ENCODE measurements at places on chromosomes 6 and 20.
A peak's percentile ranks its signal among the peaks of the same experiment; 100 is the strongest.

DNA sequence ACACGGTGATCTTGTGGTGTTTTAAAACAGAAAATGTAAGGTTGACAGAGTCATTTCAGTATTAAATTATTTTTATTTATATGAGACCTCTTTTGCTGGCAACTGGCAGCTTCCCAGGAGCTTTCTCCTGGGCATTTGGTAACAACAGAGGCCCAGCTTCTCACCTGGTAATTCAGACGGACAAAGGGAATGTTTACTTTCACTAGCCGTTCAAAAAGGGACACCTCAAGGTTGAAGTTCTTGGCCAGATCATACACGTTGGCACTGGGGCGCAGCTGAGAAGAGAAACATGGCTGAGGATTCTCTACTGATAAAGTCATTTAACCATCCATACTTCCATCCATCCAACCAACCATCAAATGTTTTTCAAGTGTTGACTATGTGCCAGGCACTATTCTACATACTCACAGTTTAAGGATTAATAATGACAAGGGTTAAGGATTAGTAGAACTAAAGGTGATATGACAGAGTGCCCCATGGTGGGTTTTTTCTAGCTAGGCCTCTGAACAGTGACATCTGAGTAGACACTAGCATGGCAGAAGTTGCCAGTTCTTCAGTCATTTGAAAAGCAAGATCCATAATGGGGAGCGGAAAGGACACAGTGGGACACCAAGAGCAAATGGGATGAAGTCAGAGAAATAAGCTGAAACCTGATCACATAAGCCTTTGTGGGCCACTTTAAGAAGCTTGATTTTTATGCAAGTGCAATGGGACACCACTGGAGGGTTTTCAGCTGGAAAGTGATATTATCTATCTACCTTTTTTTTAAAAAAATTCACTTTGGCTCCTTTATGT is 25.1 kb downstream of the ZNFX1 start:
- no peak for DNase-seq

DNA sequence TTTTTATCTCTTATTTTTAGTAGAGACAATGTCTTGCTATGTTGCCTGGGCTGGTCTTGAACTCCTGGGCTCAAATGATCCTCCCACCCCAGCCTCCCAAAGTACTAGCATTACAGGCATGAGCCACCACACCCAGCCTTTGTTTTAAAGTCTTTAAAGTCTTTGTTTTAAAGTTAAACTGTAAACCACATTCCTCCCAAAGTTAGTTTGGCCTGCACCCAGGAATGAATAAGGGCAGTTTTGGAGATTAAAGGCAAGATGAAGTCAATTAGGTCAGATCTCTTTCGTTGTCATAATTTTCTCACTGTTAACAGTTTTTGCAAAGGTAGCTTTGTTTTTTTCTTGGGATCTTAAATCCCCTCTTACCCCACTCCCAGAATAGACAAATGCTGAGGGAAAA is 63.8 kb downstream of the UBR2 start:
- no peak for DNase-seq

GRCh38 chr20:62779417-62779685 is 16.9 kb upstream of the MRGBP start:
- DNase-seq, result no peak

DNA sequence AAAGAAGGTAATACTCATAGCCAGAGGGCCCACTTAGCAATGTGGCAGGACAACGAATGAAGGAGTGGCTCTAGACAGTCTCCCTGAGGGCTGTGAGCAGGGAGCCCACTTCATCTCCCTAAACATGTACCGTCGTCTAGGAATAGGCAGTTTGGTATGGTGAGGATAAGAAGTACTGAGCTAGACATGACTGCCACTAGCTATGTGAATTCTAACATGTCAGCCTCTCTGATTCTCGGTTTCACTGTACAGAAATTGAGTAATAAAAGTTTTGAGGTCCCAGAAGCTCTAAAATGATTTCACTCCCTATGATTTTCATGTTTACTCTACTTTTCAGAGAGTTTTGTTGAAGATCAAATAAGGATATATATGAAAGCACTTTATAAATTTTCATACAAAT is 107.1 kb downstream of the AHI1 start:
- no peak for DNase-seq

GRCh38 chr6:87700397-87701343 is 1.4 kb downstream of the AKIRIN2 start:
- peak; percentile 60 for DNase-seq

GRCh38 chr6:22783931-22784330 is 214.6 kb downstream of the HDGFL1 start:
- no peak for DNase-seq

DNA sequence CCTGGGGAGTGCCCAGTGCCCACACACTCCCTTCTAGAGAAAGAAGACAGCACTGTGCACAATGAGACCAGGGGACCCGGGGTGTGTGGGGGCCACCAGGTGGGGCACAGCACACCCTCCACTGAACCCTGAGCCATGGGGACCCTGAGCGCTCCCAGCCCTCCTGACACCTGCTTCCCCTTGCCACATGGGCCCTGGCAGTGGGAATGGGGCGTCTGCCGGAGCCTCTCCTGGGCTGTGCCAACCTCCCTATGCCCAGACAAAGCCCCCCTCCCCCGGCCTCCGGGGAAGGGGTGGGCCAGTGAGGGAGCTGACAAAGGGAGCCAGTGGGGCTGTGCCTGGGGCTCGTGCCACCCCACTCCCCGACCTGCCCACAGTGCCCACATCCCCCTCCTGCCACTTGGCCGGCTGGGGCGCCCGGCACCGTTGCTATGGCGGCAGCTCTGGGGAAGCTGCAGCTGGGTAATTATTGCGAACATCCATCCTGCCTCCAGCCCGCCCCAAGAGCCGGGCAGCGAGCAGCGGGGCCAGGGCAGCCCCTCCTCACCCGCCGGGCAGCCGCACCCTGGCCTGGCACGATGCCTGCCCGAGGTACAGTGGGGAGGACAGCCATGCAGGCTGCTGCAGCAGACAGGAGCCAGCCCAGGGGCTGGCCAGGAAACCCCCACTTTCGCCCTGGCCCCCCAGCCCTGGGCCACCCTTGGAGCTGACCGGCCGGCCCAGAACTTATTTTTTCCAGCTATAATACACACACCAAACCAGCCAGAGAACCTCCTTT is 41.9 kb upstream of the NOL4L start:
- no peak for DNase-seq

- peak; percentile 97 for DNase-seq
Measured at GRCh38 chr6:166556863-166557322, 29.6 kb downstream of the RAMACL start.

GRCh38 chr6:22383016-22383415 is 86.2 kb upstream of the PRL start:
- no peak for DNase-seq

DNA sequence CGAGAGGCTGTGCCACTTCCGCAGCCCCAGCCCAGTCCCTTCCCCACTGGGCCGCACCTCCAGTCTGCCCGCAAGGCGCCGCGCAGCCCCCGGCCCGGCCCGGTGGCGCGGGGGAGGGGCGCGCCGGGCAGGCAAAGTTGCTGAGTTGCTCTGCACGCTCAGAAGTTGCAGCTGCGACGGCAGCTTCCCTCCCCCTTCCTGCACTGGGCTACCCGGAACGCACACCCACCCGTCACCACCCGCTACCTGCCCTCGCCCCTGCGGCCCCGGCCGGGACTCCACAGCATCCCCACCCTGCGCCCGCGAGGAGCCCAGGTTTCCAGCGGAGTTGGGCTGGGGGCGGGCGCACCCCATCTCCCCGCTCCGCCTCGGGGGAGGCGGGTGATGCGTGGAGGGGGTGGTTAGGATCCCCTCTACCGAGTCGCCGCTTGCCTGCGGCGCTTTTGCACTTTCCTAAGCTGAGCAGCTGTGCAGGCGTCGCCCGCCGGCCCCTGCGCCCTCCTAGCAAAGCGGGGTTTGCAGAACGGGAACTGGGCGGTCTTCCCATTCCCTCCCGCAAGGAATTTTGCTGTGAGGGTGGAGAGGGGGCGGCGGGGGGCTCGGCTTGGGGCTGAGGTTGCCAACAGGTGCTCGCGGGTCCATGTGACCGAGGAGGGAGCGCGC is 55.9 kb upstream of the RREB1 start:
- DNase-seq, result peak; percentile 76

DNA sequence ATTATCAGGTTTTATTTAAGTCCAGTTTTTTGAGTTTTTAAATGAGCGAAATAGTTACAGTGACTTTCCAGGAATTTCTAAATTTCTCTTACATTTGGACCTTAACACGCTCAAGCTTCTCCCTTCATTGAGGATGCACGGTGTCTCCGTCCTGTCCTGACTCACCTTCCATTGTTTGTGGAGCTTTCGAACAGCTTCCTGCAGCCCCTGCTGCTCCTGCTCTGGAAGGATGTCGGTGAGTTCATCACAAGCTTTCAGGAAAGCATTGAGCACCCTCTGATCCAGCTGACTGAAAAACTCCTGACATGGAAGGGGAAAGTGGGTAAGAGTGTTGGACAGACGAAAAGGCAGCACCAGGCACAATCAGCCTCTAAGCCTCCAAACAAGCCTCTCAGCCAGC is 183.7 kb downstream of the SYNE1 start:
- no peak for DNase-seq

- DNase-seq, result no peak
Measured at GRCh38 chr6:109000289-109000688, 94.4 kb downstream of the SESN1 start.

- peak; percentile 59 for DNase-seq
Measured at GRCh38 chr6:25788305-25788922, 33.9 kb downstream of the SLC17A4 start.

DNA sequence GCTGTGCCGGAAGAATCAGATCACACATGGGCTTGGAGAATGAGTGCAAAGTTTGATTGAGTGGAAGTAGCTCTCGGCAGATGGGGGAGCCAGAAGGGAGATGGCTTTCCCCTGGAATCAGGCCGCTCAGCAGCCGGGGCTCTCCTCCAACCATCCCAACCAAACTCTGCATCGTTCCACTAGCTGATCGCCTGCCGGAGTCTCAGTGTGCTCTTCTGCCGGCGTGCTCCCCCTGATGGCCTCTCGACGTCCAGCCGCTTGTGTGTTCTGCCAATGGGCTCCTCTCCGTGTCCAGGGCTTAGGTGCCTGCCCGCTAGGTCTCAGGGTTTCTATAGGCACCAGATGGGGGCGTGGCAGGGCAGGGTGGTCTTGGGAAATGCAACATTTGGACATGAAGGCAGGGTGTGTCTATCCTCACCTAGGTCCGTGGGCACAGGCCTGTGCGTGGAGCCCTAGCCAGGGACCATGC is 4.9 kb upstream of the BIRC7 start:
- no peak for DNase-seq

DNA sequence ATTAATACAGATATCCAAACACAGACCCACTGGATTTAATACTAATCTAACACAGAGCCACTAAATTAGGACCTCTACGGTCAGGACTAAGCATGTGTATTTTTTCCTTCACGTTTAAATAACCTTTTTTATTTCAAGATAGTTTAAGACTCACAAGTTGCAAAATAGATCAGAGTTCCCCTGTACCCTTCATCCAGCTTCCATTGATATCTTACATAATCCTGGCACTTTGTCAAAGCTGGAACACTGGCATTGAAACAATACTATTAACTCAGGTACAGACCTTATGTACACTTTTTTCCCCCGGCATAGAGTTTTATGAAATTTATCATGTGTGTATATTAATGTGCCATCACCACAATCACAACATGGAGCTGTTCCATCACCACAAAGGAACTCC is 2.1 kb downstream of the C6orf163 start:
- no peak for DNase-seq

- no peak for DNase-seq
Measured at GRCh38 chr6:27558028-27558724, 85.3 kb upstream of the ZNF184 start.

DNA sequence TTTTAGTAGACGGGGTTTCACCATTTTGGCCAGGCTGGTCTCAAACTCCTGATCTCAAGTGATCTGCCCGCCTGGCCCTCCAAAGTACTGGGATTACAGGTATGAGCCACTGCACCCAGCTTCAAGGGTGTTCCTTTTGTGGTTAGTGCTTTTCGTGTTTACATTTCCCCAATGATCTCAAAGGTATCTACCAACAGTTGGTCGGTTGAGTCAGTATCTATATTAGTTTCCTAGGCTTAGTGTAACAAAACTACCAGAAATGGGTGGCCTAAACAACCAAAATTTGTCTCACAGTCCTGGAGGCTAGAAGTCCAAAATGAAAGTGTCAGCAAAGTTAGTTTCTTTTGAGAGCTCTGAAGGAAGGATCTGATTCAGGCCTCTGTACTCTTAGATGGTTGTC is 30.1 kb downstream of the CASP8AP2 start:
- no peak for DNase-seq

DNA sequence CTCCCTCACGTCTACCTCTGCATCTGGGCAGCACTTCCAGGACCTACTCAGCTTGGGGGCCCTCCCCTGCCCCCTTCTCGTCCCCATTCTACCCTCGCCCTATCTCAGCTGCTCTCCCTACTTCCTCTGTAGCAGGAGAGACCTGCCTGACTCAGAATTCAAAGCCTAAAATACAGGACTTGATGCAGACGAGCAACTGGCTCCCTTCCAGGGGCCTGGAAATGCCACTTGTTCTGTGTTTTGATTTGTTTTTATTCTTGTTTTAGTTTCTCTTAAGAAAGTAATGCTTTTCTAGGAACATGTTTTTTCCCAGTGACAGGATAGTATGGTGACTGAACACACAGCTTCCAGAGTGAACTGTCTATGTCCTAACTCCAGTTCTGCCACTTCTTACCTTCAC is 320.4 kb upstream of the CDH4 start:
- no peak for DNase-seq

DNA sequence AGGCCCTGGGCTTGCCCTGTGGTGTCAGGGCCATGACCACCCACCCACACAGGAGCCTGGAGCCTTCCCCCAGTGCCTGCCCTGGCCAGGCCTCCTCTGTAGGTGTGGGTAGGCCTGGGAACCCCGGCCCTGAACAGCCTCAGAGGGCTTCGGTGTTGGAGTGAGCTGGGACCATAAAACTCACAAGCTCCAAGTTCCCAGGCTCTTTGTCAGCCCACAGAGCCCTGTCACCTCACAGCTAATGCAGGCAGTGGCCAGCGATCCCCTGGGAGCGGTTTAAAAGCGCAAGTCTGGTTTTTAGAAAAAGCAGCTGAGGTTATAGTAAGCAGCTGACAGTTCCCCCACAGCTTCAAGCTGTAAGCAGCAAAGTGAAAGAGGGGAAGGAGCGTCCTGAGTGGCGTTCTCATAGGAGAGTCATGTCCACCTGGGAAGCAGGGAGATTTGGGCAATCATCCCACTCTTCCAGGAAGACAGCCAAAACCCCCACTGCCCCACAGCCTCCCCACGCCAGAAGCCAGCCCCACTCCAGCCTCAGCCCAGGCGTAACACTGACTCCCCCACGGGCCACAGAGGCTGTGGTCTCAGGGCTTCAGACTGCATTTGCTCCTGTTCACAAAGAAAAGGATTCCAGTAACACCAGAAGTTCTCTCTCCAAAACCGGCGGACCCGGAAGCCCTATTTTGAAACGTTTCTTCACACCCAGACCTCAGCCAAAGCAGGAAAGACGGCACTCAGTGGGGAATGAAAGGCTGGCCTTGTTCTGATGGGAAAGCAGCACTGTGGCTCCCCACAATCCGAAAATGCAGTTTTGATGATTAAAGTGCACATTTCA is 34.3 kb upstream of the FOXC1 start:
- DNase-seq, result no peak

DNA sequence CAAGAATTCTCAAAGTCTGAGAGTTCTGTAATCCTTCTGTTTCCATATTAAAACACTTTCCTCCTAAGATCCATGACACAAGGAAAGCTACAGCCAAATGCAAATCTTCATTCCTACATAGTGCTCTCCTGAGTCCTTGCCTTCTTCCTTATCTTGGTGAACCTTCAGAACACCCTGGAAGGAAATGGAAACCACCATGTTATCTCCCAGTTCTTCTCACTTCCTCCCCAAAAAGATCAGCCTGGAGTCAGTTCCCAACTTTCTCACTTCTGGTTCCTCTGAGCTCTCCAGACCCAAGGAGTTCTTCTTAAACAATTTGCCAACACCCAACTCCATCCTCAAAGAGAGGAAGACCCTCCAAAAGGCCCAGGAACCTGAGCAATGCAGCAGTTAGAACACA is 193.3 kb upstream of the CCN2 start:
- DNase-seq, result no peak

Data from right lobe of liver (tissue), 6 donors.